ENCODE measurements at places on chromosomes 7 and 10. TPM values are rescaled to one million over a fixed set of nuclear protein-coding genes. Genes with fewer than 3 reads are reported as not detected.

Gene NPTX2
- 35.2 TPM for total RNA-seq

Gene NOS3
- total RNA-seq: 32.4 TPM

Gene DPP6
- total RNA-seq: not detected

Gene SYT15
- total RNA-seq: 24.8 TPM

Gene VAX1
- not detected for total RNA-seq

Gene CUBN
- 5.2 TPM for total RNA-seq

Gene GATAD1
- 48.7 TPM for total RNA-seq

Gene A1CF
- not detected for total RNA-seq

Gene GSTK1
- 123 TPM for total RNA-seq

Gene PLAC9
- total RNA-seq: 37.7 TPM

Gene SCART1
- 5.4 TPM for total RNA-seq

Gene CPA2
- total RNA-seq: 0.72 TPM

Gene FANK1
- total RNA-seq: 1.8 TPM

Gene NPFFR1
- 0.03 TPM for total RNA-seq

Gene WAC
- 121 TPM for total RNA-seq

Gene SCIN
- total RNA-seq: 1.7 TPM

Gene AIMP2
- total RNA-seq: 13.1 TPM

Gene PDE1C
- total RNA-seq: 6.6 TPM

Gene GNGT1
- total RNA-seq: not detected

Gene ADIRF
- 520 TPM for total RNA-seq

Gene NEUROD6
- not detected for total RNA-seq

Gene GPER1
- total RNA-seq: 11.2 TPM

Gene PRKAG2
- 69.9 TPM for total RNA-seq

Gene OSBPL3
- total RNA-seq: 8.3 TPM

Gene C10orf62
- 0.42 TPM for total RNA-seq

Gene SVOPL
- total RNA-seq: not detected

Gene PAPOLB
- 0.54 TPM for total RNA-seq

Gene GIMAP4
- total RNA-seq: 37.9 TPM

Gene CRPPA
- 2.4 TPM for total RNA-seq

Gene GRM3
- total RNA-seq: not detected

Gene SLC26A5
- total RNA-seq: 0.57 TPM

Gene ELMO1
- 38.8 TPM for total RNA-seq

Gene PDZD7
- total RNA-seq: 1.6 TPM

Gene MRPS33
- 21.0 TPM for total RNA-seq

Gene PPRC1
- 35.9 TPM for total RNA-seq

Gene LRRC72
- total RNA-seq: not detected

Gene PDE6C
- not detected for total RNA-seq

Gene MOGAT3
- total RNA-seq: not detected

Gene H2BK1
- total RNA-seq: 2.2 TPM

Gene DRGX
- not detected for total RNA-seq

Gene SPDYE6
- total RNA-seq: not detected

Gene CLDN4
- total RNA-seq: 0.19 TPM

Gene OAT
- total RNA-seq: 113 TPM

Gene VTI1A
- total RNA-seq: 43.1 TPM

Gene ARHGAP22
- total RNA-seq: 19.1 TPM

Gene HMX3
- not detected for total RNA-seq

Gene WIPF3
- 2.4 TPM for total RNA-seq

Gene INSYN2A
- not detected for total RNA-seq

Gene ATP5MK
- total RNA-seq: 186 TPM

Gene CDHR1
- 0.42 TPM for total RNA-seq

Gene ANKRD30A
- total RNA-seq: not detected

Gene CPN1
- not detected for total RNA-seq

Gene TEX47
- not detected for total RNA-seq

Gene DDC
- not detected for total RNA-seq

Gene ZEB1
- total RNA-seq: 187 TPM

Gene MPP7
- total RNA-seq: 38.0 TPM

Gene LBX1
- total RNA-seq: not detected
